ENCODE measurements at places on chromosomes 11 and 22.

- DNase-seq, result no peak
These were observed 3.4 kb downstream of the TRPT1 start for GRCh38 chr11:64222651-64223000.

DNA sequence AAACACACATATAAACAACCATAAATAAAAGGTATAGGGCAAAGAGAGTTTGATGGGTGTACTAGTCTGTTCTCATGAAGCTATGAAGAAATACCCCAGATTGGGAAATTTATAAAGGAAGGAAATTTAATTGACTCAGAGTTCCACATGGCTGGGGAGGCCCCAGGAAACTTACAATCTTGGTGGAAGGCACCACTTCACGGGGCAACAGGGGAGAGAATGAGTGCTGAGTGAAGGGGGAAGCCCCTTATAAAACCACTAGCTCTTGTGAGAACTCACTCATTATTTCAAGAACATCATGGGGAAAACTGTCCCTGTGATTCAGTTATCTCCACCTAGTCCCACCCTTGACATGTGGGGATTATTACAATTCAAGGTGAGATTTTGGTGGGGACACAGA is 385.9 kb upstream of the ANO5 start:
- no peak for DNase-seq

DNA sequence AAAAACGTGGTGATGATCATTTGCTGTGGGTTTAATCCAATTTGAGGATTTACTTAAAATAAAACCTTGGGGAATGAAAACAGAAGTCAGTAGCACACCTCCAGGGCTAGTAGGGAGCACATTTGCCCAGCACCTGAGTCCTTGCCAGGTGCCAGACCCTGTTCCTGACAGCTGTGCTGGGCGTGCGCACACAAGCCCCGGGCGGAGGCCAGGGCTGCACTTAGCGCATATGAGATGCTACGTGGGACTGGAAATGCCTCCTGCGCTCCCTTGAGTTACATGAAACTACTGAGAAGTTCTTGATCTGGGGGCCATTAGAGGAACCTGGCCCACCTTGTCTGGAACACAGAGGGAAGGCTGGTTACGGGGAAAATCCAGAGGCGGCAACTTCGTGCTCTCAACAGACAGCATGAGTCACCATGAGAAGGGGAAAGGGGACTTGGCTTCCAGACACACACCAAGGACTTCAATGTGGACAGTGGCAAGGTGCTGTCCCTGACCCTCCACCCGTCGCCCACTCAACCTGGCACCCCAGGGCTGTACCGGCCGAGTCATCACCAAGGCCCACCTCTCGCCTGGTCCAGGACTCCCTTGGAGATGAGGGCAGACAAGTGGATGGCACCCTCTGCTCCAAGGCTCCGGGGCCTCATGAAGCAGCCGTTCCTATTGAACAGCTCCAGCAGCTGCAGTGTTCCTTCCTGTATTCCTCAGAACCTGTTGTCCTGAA is 1468.6 kb downstream of the BRD1 start:
- DNase-seq, result no peak

GRCh38 chr11:94469416-94469815 is 24.2 kb downstream of the MRE11 start:
- DNase-seq, result no peak

GRCh38 chr11:126604461-126604860 is 249.0 kb downstream of the ST3GAL4 start:
- DNase-seq, result peak; percentile 92

- no peak for DNase-seq
These were observed 127.7 kb upstream of the PDGFD start for GRCh38 chr11:104291646-104292045.

DNA sequence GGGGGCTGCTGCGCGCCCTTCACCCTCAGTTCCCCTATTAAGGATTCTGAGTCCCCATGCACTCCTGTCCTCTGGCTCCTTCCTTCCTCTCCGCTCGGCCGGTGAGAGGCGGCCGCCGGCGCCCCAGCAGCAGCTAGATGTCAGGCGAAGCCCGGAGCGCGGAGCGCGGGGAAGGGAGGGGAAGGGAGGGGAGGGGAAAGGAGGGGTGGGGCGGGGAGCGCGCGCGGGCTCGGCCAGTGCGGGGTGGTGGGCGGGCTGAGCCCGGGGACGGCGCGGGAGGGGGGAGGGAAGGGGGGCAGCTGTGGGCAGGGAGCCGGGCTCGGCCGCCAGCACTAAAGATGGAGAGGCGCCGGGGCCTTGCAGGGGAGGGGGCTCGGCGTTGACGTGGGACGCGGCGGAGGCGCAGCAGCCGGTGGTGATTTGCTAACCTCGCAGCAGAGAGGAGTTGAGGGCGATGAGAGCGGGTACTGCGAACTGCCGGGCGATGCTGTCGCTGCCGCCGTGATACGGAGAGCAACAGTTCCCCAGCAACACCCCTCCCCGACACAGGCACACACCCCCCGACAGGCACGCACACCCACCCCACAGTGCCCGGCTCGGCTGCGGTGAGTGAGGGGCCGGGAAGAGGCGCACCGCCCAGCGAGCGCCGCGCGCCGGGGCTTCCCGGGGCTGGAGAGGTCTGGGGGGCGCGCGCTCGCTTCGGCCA is at the start of gene ZBTB16:
Gene ZBTB16 (plus strand): TSS at position 434 of the 706 bp plus-strand sequence. CDS start 3,590 bp downstream, outside the sequence.
- peak; percentile 88 for DNase-seq

GRCh38 chr11:1194977-1195681 is 27.7 kb upstream of the MUC5B start:
- no peak for DNase-seq

DNA sequence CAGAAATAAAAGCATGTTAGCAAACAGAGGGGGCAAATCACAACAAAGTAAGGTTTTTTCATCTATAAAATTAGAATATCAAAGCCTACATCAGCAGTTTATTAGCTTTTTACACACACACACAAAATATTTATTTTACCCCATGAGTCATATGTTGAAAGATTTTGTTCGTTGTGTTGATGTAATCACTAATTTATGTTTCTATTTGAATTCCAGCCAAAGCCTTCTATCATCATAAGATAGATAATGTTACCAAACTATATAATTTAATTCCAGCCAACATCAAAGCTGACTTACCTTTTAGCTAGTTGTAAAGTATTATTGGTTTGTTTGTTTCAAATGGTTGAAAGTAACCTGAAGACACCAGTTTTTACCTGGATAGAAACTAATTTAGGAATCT is 458.0 kb upstream of the ARHGAP42 start:
- DNase-seq, result no peak

- no peak for DNase-seq
These were observed 147.9 kb downstream of the FEZ1 start for GRCh38 chr11:125348141-125348651.

DNA sequence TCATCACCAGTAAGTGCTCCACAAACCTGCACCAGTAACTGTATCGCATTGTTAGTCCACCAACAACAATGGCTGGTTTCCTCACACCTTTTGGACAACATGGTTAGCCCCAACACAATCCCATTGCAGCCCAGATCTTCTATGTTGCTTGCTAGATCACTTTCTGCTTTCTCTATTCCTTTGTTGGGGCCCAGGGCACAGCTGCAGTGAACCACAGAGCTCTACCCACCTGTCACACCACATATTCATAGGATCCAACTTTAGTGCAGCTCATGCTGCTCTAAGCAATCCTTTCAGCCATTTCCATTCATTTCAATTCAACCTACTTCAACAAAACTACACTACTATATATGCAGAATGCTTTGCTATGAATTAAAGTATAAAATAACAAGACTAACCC is 364.3 kb downstream of the DCDC1 start:
- DNase-seq, result no peak

DNA sequence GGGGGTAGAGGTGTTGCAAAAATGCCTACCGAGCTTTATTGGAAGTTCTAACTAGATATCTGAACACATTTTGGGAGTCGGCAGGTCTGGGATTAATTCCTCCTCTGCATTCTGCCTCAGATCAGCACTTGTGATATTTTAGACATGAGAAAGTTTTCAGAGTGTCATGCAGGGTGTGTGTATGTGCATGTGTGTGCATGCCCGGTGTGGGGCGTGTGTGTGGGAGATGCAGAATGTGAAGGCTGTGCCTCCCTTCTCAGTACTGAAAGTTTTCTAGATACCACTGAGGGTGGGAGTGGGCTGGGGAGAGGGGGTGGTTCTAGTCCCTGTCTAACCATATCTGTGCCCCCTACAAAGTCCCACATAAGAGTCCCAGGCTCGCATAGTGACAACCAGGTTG is 180.0 kb upstream of the NTM start:
- DNase-seq, result no peak

- no peak for DNase-seq
These were observed 20.2 kb downstream of the GAB4 start for GRCh38 chr22:16987822-16988221.

GRCh38 chr11:116312570-116313391 is 460.0 kb downstream of the BUD13 start:
- peak; percentile 54 for DNase-seq

GRCh38 chr22:43624144-43624998 is 187.7 kb downstream of the EFCAB6 start:
- no peak for DNase-seq

DNA sequence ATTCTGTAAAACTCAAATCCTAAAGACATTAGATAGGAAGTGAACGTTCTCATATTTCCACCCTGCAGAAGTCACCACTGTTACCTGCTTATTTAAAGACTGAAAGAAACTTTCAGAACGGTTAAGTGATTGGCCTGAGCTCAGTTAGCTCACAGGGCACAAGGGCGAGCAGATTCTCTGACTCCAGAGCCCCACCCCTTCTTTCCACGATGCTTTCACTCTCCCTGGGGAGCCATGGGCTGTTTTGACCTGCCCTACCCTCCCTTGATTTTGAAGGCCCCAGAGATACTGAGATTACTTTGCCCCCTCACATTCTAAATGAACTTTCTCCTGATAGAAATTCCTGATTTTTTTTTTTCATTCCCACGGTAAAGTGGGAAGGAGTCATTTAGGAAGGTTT is 33.9 kb downstream of the ARHGAP1 start:
- DNase-seq, result no peak

DNA sequence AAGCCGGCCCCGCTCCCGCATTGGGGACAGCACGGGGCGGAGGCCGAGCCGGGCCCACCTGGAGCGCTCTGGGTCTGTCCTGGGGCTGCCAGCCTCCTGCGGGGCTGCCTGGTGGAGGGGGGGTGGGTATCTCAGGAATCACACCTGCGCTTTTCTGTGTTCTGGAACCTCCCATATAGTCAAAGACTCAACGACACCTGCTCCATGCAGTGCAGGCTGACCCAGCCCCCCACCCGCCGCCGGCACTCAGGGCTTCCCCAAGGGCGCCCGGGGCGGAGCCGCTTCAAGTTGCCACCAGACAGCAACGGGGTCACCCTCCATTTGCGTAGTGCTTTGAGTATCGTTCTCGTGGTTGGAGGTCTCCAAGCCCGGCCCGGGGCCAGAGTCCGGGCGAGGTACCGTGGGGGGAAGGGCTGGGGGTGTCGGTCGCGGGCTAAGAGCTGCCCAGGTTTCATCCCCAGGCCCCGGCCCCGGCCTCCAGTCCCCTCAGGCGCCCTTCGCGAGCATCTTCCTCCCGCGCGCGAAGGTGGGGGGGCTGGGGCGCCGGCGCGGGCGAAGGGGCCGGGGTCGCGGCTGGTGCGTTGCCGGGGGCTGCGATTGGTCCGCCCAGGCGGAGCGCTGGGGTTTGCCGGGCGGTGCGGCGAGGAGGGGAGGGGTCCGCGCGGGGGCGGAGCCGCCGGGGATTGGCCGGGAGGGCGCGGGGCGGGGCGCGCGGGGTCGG is 6.6 kb downstream of the TSPAN4 start:
- DNase-seq, result peak; percentile 80

GRCh38 chr22:18987765-18988164 is 51.7 kb upstream of the PRODH start:
- DNase-seq, result no peak

GRCh38 chr11:82854242-82854641 is 46.0 kb downstream of the PRCP start:
- no peak for DNase-seq

- DNase-seq, result no peak
These were observed 70.3 kb downstream of the TNRC6B start for GRCh38 chr22:40247976-40248375.

GRCh38 chr22:24185501-24186351 is 4.4 kb downstream of the SUSD2 start:
- DNase-seq, result no peak

- DNase-seq, result peak; percentile 71
These were observed 673 bp upstream of the MYO7A start for GRCh38 chr11:77127235-77127911.

- no peak for DNase-seq
These were observed 43.4 kb downstream of the PARVG start for GRCh38 chr22:44224166-44224565.

DNA sequence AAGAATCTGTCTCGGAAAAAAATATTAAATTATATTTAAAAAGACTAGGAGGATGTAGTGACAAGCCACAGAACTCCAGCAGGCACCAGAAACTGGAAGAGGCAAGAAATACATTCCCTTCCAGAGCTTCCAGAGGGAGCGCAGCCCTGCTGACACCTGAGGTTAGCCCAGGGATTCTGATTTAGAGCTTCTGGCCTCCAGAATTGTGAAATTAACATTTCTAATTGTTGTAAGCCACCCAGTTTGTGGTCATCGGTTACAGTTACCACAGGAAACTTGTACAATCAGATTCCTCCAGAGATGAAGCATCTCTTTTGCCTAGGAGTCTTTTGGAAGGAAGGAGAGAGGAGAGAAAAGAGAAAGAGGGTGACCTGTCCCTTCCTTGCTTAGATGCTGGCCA is 6.4 kb upstream of the UBASH3B start:
- DNase-seq, result no peak

- DNase-seq, result no peak
These were observed 56.2 kb upstream of the SC5D start for GRCh38 chr11:121236115-121237001.

Data from NCI-H345 (cell line).